ENCODE measurements at places on chromosomes 3 and 15.

GRCh38 chr15:39888243-39888642, 31.8 kb downstream of the GPR176 start:
- DNase-seq: no peak

- DNase-seq: no peak
These were observed 178.3 kb downstream of the SUCNR1 start for GRCh38 chr3:152051501-152052404.

- DNase-seq: no peak
These were observed 114.4 kb downstream of the TPRG1 start for GRCh38 chr3:189286188-189286587.

- peak; percentile 40 for DNase-seq
These were observed 28.0 kb upstream of the TMOD3 start for GRCh38 chr15:51801391-51801835.

DNA sequence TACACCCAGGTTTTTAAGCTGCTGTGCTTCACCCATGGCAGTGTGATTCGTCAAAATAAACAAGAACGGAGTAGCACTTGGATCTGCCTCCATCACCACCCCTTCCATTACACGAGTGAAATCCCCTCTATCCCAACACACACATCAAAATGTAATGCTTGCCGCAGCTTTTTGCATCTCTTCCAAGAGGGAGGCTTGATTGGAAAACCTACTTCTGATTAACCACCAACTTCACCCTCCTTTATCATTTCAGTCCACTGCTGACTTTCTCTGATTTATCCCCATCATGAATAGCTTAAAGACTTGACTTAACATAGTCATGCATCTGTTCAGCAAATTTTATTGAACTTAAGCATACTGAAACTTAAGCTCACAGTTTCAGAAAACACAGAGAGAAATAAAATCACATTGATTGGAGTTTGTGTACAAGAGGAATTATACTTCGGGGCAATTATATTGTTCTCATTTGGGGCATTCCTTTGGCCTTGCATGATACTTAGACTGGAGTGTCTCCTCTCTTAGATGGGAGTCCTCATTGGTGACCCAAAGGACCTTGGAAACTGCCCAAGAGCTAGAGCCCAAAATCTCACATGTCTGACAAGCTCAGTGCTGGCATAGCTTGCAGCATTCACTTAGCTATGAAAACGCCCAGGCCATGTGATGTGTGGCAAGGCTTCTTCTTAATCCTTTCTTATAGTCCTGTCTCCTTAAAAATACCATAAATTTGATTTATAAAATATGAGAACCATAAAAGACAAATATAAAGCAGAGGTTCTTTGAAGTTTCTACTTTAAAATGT, 124.3 kb upstream of the UMPS start:
- DNase-seq: no peak

GRCh38 chr3:27715454-27715806, 6.7 kb downstream of the EOMES start:
- DNase-seq: no peak

GRCh38 chr15:100879464-100880138, at the start of gene ALDH1A3:
Gene ALDH1A3 (plus strand): TSS chr15:100879831. CDS start chr15:100879908, 77 bp downstream.
- peak; percentile 20 for DNase-seq

DNA sequence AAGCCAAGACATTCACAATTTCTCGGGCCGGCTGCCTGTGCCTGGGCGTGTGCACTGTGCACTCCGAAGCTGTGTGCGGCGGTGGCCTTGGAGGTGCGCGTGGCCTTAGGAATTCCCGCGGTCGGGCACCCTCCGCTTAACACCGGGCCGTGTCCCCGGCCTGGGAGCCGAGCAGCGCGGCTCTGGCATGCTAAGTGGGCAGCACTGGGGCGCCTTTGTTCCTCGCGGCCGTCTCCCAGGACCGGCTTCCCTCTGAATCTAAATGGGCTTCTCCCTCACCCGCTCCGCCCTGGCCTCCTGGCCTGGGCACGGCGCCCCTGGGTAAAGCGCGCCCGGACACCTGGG, 498 bp upstream of the ARNT2 start:
- DNase-seq: peak; percentile 27

- DNase-seq: peak; percentile 8
These were observed 13.5 kb upstream of the ZNF592 start for GRCh38 chr15:84734794-84735479.

DNA sequence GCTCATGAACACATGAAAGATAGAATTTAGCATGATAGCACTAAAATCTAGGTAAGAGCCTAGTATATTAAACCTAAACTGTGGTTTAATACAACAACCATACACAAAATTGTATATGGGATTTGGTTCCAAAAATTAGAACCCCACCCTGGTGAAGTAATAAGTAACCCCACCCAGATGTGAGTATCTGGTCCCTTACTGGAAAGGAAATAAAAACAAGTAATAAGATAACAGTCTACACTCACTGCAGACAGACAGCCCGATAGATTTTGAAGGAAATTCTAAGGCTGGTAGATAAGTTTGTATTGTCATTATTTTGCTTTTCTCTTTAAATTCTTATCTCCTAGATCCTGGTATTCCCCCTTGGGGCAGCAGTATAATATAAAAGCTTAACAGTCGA, 184.9 kb downstream of the ZBTB20 start:
- DNase-seq: no peak

- DNase-seq: no peak
These were observed 139.7 kb downstream of the TUSC7 start for GRCh38 chr3:116849261-116849688.

GRCh38 chr3:16302082-16302631, 37.1 kb downstream of the OXNAD1 start:
- DNase-seq: no peak

- DNase-seq: no peak
These were observed 66.2 kb downstream of the RASA2 start for GRCh38 chr3:141553055-141553454.

- DNase-seq: peak; percentile 39
These were observed 74.8 kb downstream of the AQP9 start for GRCh38 chr15:58212909-58213526.

- no peak for DNase-seq
These were observed 37.4 kb upstream of the RASA2 start for GRCh38 chr3:141449424-141449823.

DNA sequence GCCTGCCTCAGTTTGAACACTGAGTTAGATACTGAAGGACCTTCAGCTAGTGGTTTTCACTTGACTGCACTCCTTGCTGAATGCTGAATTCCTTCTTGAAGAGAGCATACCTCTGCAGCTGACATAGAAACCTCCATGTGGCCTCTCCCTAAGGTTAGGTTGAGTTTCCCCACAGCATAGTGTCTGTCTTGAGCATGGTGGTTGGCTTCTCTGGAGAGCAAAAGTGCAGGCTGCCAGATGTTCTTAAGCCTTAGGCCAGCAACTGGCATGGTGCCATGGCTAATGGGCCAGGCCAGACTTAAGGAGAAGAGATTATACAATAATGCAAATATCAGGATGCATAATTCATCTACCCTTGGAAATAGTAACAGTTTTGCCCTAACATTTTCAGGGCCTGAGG, 545.6 kb upstream of the ZNF385D start:
- no peak for DNase-seq

DNA sequence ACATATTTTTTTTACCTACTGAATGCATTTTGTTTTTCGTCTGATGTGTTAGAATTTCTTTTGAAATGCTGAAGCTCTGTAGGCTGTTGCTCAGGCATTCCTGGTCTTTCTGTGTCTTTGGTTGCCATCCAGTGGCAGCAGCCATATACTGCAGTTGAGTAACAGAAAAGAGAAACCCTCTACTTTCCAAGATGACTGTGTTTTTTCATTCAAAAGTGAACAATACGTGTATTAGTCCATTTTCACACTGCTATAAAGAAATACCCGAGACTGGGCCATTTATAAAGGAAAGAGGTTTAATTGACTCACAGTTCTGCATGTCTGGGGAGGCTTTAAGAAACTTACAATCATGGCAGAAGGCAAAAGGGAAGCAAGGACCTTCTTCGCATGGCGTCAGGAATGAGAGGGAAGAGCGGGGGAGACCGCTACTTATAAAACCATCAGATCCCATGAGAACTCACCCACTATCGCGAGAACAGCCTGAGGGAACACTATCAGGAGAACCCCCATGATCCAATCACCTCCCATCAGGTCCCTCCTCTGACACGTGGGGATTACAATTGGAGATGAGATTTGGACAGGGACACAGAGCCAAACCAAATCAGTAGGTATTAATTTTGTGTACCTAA, 4.7 kb upstream of the GOLGA8B start:
- DNase-seq: peak; percentile 50

- DNase-seq: no peak
These were observed 55.0 kb downstream of the LRRC49 start for GRCh38 chr15:70947351-70948335.

DNA sequence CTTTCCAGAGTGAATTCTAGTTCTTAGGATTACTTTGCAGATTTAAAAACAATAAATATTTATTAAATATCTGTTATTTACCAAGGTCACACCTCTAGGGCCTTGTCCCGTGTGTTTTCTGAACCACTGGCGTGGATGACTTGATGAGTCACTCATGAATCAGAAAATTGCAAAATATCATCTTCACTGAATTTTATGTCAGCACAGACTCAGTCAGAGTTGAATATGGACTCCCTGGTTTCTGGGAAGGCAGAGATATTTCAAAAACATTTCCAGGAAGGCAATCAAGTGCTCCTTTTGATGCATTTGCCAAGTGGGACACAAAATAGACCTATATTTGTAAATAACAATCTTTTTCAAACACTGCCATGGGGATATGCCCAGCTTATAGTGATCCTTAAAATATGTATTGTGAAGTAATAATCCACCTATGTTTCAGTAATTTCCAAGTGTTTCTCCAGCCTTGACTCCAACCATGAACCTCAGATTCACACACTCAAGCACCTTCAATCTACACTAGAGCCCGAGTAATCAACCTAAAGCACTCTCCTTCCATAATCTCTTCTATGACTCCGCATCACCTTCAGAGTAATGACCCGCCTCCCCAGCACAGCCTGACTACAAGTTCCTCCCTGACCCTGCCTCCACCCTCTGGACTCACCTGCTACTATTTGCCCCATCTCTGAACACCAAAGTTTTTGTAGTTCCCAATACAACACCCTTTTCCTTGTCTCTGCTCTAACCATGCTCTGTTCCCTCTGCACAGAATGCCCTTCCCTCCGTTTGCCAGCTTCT, 24.3 kb downstream of the DPH3 start:
- DNase-seq: no peak

DNA sequence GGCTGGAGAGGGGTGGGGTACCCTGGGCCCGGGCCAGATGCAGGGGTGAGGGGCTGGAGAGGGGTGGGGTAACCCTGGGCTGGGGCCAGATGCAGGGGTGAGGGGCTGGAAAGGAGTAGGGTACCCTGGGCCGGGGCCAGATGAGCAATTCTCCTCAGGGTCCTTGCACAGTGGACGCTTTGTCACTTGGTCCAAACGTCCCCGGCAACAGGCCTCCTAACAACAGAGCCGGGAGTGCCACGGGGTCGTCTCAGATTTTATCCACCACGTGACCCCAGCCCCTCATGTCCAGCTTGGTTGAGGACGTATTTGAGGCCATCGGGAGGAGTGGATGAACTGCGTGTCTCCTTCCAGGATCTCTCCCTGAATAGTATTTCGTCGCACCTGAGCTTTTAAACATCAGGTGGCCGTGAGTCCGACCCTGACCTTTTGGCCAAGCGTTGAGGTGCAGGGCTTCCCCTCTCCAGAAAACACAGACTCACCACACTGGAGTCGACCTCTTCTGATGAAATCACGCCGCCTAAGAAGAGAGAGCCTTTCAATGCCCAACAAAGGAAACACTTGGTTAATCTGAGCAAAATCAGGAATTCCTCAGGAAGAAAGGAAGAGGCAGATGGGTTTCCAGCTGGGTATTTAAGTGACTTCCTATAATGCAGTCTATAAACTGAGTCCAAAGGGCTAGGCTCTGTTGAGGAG, 12.8 kb upstream of the LRRC15 start:
- DNase-seq: no peak

DNA sequence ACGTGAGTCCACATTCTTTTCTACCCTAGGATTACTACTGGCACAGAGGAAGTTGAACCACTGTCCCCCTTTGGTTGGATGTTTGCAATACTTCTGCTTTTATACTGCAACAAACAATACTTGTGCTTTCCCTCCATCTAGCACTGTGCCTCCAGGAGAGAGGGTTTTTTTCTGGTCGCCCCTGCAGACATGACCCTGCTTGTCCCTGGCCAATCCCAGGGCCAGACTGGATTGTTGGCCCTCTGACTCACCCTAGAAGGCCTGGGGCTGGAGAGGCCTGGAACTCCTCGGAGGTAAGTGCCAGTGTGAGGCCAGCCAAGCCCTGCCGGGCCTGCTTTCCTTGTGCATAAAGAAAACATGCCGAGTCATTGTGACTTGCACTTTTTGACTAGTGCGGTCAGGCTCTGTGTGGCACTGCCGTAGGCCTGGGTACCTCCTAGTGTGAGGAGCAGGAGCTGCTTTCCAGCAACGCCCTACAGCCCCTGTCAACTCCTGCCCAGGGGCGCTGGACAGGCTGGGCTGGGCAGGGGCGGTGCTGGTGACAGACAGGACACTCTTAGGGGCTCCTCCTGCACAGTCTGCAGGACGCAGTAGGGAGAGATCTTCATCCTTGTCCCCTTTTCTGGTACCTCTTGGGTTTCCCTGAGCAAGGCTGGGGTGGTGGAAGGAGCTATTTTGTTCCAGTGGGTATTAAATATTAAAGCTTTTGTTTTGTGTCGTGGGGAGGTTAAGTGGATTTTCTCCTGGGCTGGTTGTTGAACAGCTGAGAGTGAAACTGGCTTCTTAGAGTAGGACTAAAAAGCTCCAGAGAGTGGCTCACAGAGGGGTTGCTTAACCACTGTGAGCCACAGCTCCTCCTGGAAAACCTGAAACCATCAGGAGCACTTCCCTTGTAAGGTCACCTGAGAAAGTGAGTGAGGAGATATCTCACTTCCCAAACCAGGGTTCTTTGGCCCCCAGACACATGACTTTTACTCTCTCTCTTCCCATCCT, 14.4 kb upstream of the TKT start:
- DNase-seq: peak; percentile 34

- DNase-seq: no peak
These were observed 59.4 kb upstream of the IMPG2 start for GRCh38 chr3:101379658-101380376.

DNA sequence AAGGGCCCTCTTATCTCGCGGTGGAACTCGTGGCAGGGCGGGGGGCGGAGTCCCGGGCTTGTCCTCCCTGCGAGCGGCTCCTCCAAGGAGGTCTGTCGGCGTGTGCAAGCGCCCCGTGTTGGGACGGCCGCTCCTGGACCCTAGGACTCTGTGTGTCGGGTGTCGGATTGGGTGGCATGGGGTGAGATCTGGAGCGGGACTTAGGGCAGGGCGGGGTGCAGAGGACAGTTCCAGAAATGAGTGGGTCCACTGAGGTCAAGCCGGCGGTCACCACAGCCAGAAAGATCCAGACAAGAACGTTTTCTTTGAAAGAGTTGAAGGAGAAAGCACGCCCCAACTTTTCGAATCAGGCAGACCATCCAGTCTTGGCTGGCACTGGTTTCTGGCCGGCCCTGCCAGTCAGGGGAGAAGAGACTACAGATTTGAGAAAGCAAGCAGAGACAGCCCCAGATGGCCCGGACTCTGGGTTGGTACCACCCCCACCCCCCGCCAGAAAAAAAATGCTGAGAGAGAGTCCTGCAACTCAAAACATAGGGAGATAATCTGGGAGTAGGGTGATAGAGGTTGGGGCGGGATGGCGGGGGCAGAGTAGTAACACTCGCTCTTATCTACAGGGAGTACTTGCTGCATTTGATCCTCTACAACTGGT, 784 bp upstream of the CISH start:
- no peak for DNase-seq

GRCh38 chr15:70829371-70830166, 24.4 kb downstream of the LARP6 start:
- DNase-seq: no peak

- DNase-seq: no peak
These were observed 72.8 kb upstream of the ITGA11 start for GRCh38 chr15:68504681-68505170.

GRCh38 chr3:134242649-134243617, 7.7 kb downstream of the RYK start:
- DNase-seq: no peak

- no peak for DNase-seq
These were observed 38.5 kb downstream of the SMAD3 start for GRCh38 chr15:67103869-67104268.

Data from endothelial cell (in vitro differentiated cells).